ENCODE measurements at places on chromosomes 2 and 18.

- no peak for DNase-seq
These were observed 119.4 kb upstream of the HS6ST1 start for GRCh38 chr2:128438091-128438490.

- peak; percentile 49 for DNase-seq
These were observed 36.8 kb downstream of the KCTD1 start for GRCh38 chr18:26511339-26512071.

DNA sequence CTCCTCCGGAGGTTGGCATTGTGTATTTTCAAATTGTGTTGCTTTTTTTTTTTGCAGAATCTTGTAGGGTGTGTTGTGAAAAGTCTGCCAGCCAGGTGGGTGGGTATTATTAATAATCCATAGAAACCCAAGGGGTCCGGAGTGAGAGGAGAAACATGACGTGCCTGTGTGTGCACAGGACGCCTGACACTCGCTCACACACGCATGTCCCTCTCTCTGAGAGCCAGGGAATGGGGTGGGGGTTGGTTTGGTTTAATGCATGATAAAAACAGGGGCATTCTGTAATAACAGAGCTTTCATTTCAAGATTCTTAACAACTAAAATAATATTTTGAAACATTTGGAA lies 224.8 kb downstream of the FAM210A start:
- DNase-seq: no peak

GRCh38 chr2:55843994-55844345 lies 79.6 kb downstream of the EFEMP1 start:
- no peak for DNase-seq

GRCh38 chr2:24691806-24692205 lies 101.4 kb downstream of the PTRHD1 start:
- DNase-seq: no peak

DNA sequence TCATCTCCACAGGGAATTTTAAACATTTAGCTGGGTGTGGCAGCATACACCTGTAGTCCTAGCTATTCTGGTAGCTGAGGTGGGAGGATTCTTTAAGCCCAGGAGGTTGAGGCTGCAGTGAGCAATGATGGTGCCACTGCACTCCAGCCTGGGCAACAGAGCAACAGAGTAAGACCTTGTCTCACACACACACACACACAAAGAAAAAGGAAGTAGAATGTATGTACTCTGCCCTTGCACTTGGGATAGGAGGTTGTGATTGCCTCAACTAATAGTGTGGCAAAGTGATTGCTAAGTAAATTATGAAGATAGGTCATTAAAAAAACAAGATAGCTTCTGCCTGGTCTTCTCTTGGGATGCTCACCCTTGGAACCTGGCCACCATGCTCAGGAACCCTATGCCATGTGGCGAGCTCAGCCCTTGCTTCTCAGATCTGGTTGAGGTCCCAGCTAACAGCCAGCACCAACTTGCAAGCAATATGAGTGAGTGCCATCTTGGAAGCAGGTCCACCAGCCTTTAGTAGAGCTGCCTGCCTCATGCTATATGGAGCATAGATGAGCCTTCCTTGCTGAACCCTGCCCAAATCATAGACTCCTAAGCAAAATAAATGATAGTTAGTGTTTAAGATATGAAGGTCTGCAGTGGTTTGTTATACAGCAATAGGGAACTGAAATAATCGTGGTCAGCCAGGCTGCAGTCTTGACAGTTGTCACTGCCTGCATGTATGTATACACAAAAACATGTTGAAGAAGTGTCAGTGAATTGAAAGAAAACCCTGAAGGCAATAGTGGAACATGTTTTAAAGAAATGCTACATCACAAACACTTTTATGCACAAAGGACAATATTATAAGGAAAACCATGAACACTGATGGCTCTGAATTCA lies 30.1 kb upstream of the PNO1 start:
- DNase-seq: no peak

- peak; percentile 63 for DNase-seq
These were observed 33.3 kb downstream of the STAT1 start for GRCh38 chr2:190980630-190981209.

- no peak for DNase-seq
These were observed 45.1 kb downstream of the TET3 start for GRCh38 chr2:74029714-74030397.

- no peak for DNase-seq
These were observed 49.5 kb upstream of the TBC1D8 start for GRCh38 chr2:101200676-101201075.

- DNase-seq: no peak
These were observed 1999.1 kb upstream of the CELF4 start for GRCh38 chr18:39564716-39565115.

DNA sequence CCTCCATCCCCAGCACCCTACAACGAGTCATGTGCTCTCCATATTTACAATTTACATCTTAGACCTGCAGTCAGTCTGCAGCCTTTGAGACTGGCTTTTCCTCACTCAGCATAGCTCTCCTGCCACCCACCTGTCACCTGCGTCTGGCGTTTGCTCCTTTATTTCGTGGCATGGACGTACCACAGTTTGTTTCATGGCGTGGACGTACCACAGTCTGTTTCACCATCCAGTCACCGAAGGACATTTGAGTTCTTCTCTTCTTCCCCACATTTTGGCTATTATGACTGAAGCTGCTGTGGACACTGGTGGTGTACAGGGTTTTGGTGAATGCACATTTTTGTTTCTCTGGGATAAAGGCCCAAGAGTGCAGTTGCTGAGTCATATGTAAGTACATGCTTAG lies 141.8 kb upstream of the CTDP1 start:
- DNase-seq: no peak

- DNase-seq: no peak
These were observed 29.2 kb upstream of the PPP4R1 start for GRCh38 chr18:9643549-9643948.

- DNase-seq: peak; percentile 28
These were observed 200.6 kb downstream of the PPP1R1C start for GRCh38 chr2:182186132-182186735.

DNA sequence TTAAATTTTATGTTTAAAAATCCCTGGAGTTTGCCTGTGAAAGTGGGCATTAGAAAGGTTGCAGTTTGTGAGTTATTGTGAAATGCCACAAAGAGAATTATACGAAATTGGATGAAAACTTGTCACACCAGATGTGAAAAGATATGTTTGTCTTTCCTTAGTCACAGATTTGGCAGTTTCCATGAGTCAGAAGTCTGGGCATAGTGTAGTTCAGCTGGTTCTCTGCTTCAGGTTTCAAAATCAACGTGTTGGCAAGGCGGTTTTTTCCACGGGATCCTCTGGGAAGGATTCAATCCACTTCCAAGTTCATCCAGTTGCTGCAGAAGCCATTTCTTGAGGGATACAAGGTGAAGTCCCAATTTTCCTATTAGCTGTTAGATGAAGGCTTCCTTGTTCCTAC lies 658.0 kb upstream of the CDH2 start:
- DNase-seq: no peak

- no peak for DNase-seq
These were observed 35.4 kb upstream of the AGFG1 start for GRCh38 chr2:227436436-227437174.

GRCh38 chr2:176415937-176416499 lies 146.8 kb downstream of the MTX2 start:
- no peak for DNase-seq

- DNase-seq: no peak
These were observed 156.4 kb downstream of the DSEL start for GRCh38 chr18:67359873-67360838.

- no peak for DNase-seq
These were observed 5.2 kb downstream of the ZFP36L2 start for GRCh38 chr2:43221124-43221762.

- no peak for DNase-seq
These were observed 176.0 kb upstream of the COL3A1 start for GRCh38 chr2:188798159-188798558.

- peak; percentile 47 for DNase-seq
These were observed 250.5 kb upstream of the MYT1L start for GRCh38 chr2:2581331-2582159.

All from NCI-H2081 (cell line).